ENCODE measurements at places on chromosomes 7 and 10.
A peak's percentile ranks its signal among the peaks of the same experiment; 100 is the strongest.

DNA sequence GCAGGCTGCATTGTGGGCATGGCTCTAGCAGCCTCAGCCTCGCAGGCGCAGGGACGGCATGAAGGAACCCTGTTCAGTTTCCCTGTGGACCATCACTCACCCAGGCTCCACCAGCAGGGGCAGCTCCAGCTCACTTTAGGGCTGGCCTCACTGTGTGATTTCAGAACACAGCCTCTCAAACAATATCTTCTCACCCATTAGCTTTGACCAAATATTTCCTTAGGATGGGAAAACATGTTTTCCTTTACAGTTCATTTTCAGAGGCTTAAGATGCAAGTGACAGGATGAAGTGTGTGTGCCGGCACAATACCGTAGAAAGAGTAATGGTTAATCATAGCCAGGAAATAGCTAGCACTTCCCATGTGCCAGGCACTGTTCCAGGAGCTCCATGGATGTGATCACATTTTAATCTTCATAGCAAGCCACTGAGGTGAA is 58.2 kb downstream of the LANCL2 start:
- no peak for DNase-seq

GRCh38 chr10:22010973-22011408 is 7.5 kb upstream of the DNAJC1 start:
- no peak for DNase-seq

- DNase-seq = no peak
Measured at GRCh38 chr10:118948786-118949185, 80.7 kb upstream of the NANOS1 start.

DNA sequence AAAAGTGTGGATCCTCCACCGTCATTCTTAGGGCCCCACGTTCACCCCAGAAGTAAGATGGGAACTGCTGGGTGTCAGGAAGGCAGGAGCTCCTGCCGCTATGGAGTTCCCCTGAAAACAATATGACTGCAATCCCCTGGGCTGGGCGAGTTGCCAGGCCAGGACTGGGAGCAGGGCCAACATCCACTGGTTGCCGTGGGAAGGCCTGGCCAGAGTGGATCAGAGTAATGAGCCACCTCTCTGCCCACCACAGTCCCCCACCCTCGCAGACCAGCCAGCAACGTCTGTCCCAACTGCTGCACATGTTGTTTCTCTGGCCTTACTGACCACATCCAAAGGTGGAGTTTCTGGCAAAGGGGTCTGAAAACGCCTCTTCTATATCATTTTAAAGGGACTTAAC is 86.6 kb downstream of the STRA8 start:
- peak; percentile 11 for DNase-seq

DNA sequence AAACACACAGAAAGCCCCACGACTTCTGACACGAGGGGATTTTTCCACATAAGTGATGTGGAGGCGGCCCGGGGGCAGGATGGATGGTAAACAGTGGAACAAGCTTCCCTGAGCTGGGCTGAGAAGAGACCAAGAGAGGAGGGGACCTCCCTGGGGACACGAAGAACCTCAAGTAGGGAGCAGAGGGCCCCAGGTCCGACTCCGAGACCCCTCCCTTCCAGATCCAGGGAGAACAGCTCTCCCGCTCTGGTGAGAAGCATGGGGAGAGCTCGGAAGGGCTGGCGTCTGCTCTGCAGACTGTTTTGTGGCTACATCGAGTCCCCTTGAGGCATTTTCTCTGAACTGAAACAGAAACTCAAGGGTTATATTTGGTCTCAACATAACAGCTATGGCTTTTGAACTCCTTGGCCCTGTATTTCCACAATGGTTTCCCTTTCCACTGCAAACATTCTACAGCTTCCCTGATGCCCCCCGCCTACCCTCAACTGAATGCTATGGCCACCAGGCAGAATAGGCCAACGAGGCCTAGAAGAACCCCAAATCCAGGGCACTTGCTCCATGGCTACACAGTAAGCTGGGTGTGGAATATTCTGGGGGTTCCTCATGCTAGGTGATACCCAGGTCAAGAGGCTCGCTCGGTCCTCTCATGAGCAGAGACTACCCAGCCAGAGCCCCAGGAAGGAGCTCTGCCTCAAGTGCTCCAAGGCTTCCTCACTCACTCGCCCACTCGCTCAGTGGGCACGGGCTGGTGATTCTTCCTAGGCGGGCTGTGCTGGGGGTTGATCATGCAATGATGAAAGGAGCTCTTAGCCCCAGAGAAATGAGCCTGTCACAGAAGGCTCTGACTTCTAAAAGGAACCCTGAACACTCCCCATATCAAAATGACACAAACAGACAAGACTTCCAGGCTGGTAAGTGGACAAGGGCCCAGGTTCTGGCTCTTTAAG is 47.5 kb downstream of the FAM53B start:
- DNase-seq = no peak

Data from thoracic aorta (tissue), 2 donors.